ENCODE measurements at places on chromosomes 3 and 15.

GRCh38 chr3:70108072-70108471 is 108.5 kb downstream of the SAMMSON start:
- DNase-seq: no peak

DNA sequence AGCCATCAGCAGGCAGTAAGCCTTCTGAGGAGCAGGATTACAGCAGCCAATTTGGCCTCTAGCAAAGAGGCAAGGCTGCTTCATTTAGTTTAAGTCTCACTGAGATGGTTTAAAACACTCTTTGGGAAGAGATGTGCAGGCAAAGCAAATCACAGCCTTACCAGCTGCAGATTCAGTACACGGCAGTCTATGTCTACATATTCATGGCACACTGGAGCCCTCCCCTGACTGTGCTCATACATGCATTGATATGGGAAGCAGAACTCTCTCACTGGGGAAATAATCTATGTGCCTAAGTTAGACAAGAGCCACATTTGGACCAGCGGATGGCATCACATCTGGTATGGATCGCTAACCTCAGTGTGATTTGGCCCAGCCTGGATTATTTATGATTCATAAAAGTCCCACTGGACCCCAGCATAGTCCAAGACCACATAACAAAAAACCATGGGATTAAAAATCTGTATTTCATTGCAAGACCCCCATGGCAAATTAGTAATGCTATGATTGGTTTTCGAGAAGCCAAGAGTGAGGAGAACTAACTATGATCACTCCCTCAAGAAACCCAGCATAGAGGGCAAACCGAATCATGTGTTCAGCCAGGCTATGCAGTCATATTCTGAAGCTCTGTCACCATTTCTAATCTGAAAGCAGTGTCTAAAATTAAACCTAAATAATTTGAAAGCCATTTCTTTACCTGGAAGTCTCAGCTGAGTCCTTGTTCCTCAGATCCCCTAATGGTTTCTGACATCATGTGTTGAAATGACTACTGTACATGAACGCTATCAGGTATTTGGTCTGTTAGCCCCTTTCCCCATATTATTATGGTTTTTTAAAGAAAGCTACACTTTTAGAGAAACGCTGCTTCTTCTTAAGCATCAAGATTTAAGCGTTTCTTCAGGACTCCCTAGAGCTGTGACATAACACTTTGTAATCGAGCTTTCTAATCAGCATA is 1.2 kb downstream of the PRICKLE2 start:
- DNase-seq: no peak

DNA sequence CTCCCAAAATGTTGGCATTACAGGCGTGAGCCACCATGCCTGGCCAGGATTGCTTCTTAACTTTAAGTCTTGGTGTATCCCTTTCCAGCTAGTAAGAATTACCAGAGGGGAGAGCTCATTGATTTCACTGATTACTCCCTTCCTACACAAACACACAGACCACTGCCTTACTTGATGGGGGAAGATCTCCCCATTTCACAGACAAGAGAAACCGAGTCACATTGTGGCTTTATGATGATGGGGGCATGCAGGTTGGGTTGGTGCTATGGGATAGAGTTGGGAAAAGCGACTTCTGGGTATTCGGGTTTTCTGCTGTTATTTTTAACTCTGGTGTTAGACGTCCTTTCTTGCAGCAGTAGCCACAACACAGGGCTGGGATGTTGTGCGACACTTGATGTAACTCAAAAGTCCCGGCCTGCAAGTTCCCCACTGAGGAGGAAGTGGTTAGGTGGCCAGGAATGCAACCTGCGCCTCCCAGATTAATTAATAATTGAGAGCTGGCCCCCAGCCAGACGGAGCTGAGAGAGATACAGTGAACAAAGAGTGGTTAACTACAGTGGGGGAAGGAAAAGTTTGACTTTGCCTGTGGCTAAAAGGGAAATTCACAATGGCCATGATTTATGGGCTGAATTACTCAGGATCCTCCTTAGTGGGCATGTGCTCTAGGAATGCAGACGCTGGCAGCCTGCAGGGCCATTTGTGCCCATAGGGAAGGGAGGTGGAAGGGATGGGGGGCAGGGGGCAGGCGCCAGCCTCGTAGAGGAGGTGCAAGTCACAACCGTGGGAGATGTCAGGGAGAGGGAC is 63.6 kb downstream of the SMAD6 start:
- DNase-seq: no peak

DNA sequence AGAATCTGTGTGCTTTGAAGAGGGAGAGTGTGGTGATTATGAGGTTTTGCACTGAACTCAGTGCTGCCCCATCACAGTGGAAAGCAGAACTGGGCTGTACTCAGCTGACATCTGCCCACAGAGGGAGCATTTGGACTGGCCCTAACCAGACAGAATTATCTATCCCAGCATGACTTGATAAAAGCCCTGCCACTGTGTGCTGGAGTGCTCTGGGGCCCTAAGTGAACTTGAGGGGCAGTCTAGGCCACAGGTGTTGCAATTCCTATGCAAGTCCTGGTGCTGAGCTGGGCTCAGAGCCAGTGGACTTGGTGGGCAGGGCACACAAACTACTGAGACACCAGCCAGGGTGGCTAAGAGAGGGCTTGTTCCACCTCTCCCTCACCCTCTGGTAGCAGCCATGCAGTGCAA is 269.2 kb upstream of the CTNNB1 start:
- no peak for DNase-seq

DNA sequence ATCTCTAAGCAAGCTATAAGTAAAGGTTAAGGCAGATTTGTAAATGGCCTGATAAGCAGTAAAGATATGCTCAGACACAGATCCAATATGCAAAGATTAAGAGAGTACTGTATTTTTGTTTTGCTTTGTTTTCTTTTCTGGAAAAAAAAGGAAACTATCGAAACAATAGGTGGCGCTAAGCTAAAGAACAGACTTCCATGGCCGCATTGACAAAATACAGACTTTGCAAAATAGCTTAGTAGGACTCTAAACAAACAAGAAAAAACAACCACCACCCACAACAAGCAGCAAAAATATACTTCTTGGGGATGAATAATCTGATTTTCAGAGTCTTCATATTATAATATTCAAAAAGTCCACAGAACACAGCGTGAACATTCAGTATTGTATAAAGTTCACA is 758.4 kb upstream of the ROBO1 start:
- DNase-seq: no peak

- DNase-seq: no peak
Measured at GRCh38 chr15:56835718-56836171, 82.7 kb upstream of the TCF12 start.

All from CD4-positive, alpha-beta T cell treated with Interleukin-2 at 100 ng/mL for 4 hours (primary cell).